ENCODE measurements at places on chromosomes 11 and 22.

GRCh38 chr11:124898263-124898680 lies 607 bp upstream of the ROBO4 start:
- no peak for DNase-seq

DNA sequence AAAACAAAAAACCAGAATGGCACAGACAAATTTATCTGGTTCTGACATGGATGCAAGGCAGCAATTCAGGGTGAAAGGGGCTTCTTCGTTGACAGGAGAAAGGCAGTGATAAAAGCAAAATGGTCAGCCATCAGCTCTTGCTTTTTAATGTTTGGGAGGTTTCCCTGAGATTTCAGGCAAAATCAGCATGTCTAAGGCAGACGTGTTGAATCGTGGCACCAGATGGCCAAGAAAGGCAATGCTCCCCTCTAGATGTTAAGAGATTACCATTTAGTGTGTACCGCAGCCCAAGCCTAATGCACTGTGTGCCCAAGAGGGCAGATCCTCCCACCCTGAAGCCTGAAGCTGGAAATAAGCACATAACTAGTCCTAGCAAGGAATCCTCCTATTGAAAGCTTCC lies 88.8 kb upstream of the GALNT18 start:
- no peak for DNase-seq

- DNase-seq, result no peak
Observed at GRCh38 chr11:6498544-6498943, 1.5 kb downstream of the DNHD1 start.

GRCh38 chr22:42901790-42902508 lies 44.9 kb upstream of the ARFGAP3 start:
- DNase-seq, result no peak

GRCh38 chr11:16279524-16279923 lies 76.8 kb downstream of the SOX6 start:
- no peak for DNase-seq

- no peak for DNase-seq
Observed at GRCh38 chr22:28977481-28977971, 84.1 kb downstream of the C22orf31 start.

GRCh38 chr11:76493626-76494539 lies 49.1 kb downstream of the EMSY start:
- DNase-seq, result no peak
